ENCODE measurements at places on chromosomes 5 and 9.

DNA sequence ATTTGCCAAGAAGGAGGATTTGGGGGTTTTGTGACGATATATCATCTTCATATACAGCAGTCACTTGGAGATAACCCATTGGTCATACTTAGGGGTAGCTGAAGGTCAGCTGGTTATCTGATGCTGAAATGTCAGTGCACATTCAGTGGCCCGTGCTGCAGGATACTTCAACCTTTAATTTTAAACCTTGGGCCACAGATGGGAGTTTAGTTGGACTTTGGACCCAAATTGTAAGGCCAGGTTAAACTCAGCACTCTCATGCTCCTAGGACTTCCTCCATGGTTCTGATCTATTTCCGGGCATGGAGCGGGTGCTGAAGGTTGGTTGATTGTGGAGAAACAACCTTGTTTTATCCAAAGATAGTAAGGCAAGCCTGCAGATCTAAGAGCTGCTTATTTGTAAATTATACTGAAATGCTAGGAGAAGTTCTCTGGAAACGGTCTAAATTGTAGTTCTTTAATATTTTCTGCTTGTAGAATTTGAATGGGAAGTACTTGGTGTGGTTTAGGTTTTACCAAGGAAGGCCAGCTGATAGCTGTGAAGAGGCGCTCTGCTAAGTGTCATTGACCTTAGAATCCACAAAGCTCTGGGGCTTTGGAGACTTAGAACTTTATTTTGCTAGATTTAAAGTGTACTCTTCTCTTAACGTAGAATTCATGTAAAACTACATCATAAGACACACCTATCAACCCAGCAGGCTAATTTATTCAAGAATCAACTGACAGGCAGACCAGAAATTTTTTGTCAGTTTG lies 38.6 kb downstream of the SLC44A1 start:
- no peak for DNase-seq

GRCh38 chr5:13745508-13745907 lies 199.0 kb downstream of the DNAH5 start:
- no peak for DNase-seq

- no peak for DNase-seq
Measured at GRCh38 chr5:77016962-77017361, 13.2 kb upstream of the AGGF1 start.

DNA sequence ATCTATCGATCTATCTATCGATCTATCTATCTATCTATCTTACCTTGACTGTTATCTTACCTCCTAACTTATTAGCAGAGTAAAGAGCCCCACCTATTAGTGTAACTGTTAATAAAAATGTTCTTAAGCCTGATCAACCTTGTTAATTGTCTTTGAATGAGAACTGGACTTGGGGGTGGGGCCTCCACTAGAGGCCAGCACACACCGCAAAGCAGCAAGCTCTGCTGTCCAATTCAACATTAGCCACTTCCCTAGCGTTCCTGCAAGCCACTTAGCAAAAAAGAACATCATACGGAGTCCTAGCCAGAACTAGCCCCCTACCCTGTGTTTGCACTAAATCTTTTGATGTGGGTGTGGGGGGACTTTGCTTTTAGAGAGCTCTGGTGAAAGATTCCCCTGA lies 515.8 kb downstream of the KDM4C start:
- DNase-seq: peak; percentile 18

GRCh38 chr5:61534481-61535267 lies 202.6 kb downstream of the ZSWIM6 start:
- DNase-seq: peak; percentile 28

DNA sequence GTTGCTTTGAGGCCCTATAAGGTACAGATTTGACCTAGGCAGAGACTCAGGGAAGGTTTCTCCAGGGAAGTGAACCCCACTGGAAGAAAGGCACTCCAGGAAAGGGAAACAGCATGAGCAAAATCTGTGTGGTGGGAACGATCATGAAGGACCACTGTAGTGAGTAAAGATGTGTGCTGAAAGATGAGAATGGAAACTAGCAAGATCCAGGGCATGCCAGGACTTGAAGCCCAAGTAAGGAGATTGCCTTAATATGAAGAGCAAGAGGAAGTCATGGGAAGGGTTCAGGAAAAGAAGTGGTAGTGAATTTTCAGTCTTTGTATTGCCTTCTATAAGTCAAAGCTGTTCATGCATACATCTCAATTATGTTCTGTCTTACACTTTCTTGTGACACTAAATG lies 55.2 kb upstream of the SLIT3 start:
- DNase-seq: no peak

- DNase-seq: no peak
Measured at GRCh38 chr9:115208501-115208900, 90.5 kb upstream of the TNC start.

- no peak for DNase-seq
Measured at GRCh38 chr9:107020040-107020530, 157.1 kb downstream of the ZNF462 start.

- peak; percentile 71 for DNase-seq
Measured at GRCh38 chr9:121538221-121538620, 38.6 kb upstream of the GGTA1 start.

DNA sequence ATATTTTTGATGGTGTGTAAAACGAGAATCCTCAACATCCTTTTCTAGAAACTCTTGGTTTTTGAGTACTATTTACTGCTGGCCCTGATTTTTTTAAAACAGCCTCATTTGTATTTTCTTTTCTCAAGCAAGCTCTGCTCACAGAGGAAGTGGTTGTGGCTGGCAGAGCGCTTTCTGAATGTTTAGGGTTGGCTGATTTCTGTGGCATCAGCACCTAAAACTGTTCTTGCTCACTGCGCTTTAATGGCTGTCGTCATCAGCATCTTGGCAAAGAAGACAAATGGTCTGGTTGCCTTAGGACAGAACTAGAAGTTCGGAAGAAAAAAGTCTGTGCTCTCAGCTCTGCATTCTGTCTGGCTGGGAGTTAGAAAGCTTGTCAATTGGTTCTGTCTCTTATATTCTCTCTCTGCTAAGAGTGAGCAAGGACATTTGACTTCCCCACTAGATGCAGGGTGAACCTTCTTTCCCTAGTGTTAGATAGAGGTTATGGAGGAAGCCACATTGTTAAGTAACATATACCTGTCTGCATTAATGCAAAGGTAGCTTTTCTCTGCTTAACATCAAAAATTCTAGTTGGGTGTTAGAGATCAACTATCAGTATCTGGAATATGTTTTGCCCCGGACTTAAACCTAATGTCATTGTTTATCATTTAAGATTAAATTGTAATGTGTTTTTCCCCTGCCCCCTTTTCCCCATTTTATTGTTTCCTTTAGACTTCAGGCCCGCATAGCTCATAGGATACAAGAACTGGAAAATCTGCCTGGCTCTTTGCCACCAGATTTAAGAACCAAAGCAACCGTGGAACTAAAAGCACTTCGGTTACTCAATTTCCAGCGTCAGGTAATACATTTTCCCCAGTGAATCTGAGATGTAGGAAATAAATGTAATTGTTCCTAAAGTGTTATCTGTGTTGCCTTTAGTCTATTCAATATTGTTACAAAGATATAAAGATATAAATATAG lies 39.0 kb downstream of the SMARCA2 start:
- DNase-seq: peak; percentile 50

DNA sequence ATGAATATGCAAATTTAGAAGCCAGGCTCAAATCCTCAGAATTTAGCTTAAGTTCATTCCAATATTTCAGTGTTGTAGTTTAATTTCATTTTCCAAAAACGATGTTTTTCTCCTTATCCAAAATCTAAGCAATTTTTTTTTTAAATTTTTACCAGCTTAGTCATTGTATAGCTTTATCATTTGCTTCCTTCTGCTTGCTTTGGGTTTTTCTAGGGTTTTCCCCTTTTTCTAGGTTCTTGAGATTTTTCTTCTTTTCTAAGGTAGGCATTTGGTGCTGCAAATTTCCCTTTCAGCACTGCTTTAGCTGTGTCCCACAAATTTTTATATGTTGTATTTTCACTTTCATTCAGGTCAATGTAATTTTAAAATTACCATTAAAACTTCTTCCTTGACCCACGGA lies 34.4 kb upstream of the CCDC112 start:
- DNase-seq: peak; percentile 6

- DNase-seq: no peak
Measured at GRCh38 chr5:55456216-55456895, 78.4 kb downstream of the PLPP1 start.

DNA sequence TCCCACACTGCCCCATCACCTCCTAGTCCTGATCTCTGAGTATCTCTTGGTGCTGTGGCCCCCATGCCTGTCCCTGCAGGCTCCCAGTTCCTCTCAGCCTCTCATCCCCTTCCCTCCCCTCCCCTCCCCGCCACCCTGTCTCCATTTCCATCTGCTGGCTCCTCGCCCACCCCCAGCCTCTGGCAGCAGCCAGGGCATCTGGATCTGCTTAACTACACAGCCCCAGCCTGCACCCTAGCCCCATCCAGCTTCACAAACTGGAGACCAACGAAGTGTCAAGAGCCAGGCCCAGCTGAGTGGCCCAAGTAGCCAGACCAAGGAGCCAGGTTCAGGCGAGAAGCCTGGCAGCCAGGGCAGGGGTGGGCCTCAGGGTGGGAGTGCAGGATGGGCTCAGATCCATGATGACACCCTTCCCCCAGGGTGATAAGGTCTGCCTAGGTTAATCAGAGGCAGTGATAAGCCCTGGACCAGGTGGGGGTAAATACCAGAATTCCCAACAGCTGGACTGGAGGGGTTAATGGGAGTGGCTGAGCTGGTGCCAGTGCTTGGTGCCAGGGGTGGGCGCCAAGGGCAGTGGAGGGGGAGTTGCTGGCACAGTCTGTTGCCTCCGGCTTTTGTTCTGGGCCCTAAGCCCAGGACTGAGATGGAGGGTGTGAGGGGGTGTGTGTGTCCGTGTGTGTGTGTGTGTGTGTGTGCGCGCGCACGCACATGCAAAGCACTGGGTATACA lies 2.5 kb downstream of the IL11RA start:
- DNase-seq: no peak

- DNase-seq: no peak
Measured at GRCh38 chr5:40223884-40224402, 455.8 kb upstream of the PTGER4 start.

DNA sequence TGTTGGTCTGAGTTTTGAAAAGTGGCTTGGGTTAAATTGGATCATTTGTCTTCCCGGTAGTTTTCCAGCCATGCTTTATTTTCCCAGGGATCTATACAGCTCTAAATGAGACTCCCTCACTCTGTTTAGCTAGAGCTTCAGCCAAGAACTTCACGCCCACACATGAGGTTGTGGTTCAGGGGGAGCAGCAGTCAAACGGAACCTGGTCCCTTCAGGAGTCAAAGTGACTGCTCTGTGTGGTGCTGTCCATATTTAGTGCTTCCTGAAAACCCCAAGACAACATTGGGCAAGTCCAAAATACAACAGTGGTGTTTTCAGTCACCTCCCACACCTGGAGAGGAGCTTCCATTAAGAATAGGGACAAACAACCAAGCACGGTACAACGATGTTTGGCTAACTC lies 90.5 kb downstream of the ANKH start:
- no peak for DNase-seq
